ENCODE measurements at places on chromosomes 16 and 17. TPM values are rescaled to one million over a fixed set of nuclear protein-coding genes. Genes with fewer than 3 reads are reported as not detected.

GRCh38 chr16:4089251-4089810 lies 26.9 kb downstream of the ADCY9 start:
- DNase-seq, result no peak

The CES2 gene
- total RNA-seq, result 37.4 TPM

GRCh38 chr17:50475362-50475761 lies 3.3 kb upstream of the RSAD1 start:
- no peak for DNase-seq

The SLC38A8 gene
- total RNA-seq, result not detected

GRCh38 chr16:49012961-49013726 lies 268.5 kb downstream of the CBLN1 start:
- peak; percentile 76 for DNase-seq

DNA sequence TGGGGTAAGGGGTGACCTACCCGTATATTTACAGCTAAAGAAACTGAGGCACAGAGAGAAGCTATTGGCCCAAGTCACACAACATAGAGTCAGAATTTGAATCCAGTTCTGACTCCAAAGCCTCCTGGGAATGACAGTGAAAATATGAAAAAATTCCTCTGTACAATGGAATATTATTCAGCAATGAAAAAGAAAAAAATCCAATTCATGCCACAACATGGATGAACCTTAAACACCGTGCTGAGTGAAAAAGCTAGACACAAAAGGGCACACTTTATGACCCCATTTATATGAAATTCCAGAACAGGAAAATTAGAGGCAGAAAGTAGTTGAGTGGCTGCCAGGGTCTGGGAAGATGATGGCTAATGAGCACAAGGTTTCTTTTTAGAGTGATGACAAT lies 75.4 kb downstream of the LITAF start:
- DNase-seq, result no peak

- DNase-seq, result peak; percentile 91
Measured at GRCh38 chr16:53549970-53550690, 47.1 kb upstream of the AKTIP start.

Measured in lower leg skin (tissue), 4 donors.